Neural crest cell (in vitro differentiated cells): ENCODE measurements at places on chromosomes 13 and 19.

GRCh38 chr19:43789029-43789428 is 8.3 kb upstream of the KCNN4 start:
- no peak for DNase-seq

DNA sequence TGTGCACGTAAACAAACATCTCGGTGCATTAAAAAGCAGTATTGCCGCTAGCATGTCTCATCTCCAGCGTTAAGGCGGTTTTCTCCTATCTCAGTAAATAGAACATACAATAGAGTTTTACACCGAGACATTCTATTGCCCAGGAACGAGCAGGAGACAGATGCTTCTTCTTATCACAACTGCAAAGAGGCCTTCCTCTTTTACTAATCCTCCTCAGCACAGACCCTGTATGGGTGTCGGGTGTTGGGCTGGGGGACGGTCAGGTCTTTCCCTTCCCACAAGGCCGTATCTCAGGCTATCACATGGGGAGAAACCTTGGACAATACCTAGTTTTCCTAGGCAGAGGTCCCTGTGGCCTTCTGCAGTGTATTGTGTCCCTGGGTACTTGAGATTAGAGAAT is 21.2 kb downstream of the ZNF233 start:
- DNase-seq: no peak

- DNase-seq: no peak
These were observed 11.3 kb downstream of the GPR12 start for GRCh38 chr13:26749285-26749684.

DNA sequence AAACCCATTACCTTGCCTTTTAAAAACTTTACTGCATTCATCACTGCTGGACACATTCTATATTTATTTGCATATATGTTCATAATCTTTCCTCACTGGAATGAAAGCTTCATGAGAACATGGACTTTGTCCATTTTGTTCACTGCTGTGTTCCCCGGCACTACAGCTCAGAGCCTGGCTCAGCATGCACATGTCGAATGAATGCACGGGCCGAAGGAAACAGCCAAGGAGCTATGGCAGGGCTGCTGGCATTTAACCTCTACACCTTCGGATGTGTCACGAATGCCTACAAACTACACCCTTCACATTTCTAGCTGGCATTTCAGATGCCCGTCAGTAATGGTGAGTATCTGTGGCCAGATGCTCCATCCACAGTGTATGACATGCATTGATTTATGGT is 7.6 kb downstream of the MTIF3 start:
- no peak for DNase-seq

DNA sequence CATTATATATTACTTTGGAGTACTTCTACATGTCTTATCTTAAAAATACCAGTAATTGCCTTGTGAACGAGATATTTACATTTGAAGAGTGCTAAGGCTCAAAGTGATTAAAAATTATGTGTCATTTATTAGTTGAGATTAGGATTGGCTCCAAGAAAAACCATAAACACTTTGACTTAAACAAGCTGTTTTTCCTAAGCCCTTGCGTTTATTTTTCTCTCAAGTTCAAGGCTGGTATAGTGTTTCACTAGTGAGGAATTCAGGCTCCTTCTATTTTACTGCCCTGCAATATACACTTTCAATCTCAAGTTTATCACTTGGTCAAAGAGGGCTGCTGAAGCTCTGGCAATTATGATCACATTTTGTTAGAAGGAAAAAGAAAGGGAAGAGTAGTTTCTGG is 49.9 kb downstream of the UFM1 start:
- no peak for DNase-seq

GRCh38 chr19:6018786-6019185 is 40.8 kb upstream of the RANBP3 start:
- DNase-seq: no peak

- DNase-seq: no peak
These were observed 763.2 kb upstream of the SPRY2 start for GRCh38 chr13:81104035-81104715.

- no peak for DNase-seq
These were observed 139.8 kb downstream of the MIPEP start for GRCh38 chr13:23749288-23749873.

DNA sequence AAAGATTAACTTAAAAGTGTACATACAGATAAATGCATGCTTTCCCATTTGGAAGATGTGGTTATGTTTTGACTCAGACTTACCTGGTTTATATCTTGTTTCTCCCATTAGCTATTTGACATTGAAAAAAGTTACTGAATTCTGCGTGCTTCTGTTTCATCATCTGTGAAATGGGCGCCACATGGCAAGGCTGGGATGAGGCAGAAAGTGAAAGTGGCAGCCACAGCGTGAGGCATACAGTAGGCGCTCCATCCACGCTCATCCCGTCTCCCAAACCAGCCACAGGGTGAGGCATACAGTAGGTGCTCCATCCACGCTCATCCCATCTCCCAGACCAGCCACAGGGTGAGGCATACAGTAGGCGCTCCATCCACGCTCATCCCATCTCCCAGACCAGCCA is 14.0 kb upstream of the TMEM255B start:
- DNase-seq: no peak

GRCh38 chr13:67408798-67409197 is 178.7 kb upstream of the PCDH9 start:
- DNase-seq: no peak

GRCh38 chr19:4871711-4872110 is 4.2 kb upstream of the PLIN3 start:
- no peak for DNase-seq

- no peak for DNase-seq
These were observed 464.8 kb downstream of the COG6 start for GRCh38 chr13:40120288-40120687.

DNA sequence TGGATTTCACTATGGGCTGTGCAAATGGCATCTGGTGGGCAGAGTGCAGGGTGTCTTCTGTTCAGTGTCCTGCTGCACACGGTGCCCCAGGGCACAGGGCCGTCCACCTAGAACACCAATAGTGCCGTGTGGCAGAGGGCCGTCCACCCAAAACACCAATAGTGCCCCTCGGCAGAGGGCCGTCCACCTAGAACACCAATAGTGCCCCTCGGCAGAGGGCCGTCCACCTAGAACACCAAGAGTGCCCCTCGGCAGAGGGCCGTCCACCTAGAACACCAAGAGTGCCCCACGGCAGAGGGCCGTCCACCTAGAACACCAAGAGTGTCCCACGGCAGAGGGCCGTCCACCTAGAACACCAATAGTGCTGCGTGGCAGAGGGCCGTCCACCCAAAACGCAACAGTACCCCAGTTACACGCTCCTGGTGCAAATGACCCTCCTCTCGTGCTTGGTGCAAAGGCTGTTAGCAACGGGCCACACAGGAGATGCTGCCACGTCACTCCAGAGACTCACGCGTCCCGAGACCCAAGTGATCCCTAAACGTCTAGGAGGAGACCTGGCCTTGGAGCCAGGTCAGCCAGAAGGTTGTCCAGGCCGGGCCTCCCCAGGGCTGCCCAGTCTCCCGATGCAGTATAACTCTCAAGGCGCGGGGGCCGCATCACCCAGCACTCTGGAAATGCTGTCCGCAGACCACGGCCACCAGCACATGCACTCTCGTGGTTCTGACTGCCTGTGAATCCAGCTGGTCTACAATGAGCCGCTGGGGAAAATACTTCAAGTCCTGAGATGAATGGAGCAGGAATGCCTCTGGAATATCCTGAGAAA is 51.5 kb downstream of the RASA3 start:
- DNase-seq: no peak

- DNase-seq: no peak
These were observed 4.7 kb downstream of the LENG1 start for GRCh38 chr19:54154603-54155345.

- peak; percentile 7 for DNase-seq
These were observed 187.6 kb upstream of the TSC22D1 start for GRCh38 chr13:44763615-44764301.

- no peak for DNase-seq
These were observed 61.3 kb downstream of the DCLK1 start for GRCh38 chr13:36069881-36070366.

- DNase-seq: no peak
These were observed 9.6 kb upstream of the KLF16 start for GRCh38 chr19:1872807-1873523.

DNA sequence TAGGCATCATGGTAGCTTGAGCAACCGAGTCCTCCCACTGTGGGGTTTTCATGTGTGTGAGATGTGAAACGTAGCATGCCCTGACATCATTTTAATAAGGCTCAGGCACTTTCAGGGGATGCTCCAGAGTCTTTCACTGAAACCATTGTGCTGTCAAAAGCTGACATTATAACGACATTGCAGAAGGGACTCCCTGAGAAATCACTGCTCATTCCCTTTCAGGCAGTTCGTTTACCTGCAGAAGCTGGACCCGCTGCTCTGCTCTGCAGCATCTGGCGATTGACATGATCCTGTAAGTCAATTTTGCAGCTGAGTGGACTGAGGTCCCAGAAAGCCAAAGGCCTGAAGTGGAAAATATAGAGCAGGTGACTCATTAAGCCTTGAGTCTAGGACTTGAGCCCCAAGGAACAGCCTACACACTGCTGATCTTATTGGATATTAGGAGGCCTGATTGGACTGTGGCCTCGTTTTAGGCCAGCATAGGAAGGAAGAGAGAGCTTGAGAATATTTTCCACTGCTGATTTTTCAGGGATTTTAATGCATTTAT is 54.0 kb upstream of the CNMD start:
- no peak for DNase-seq

- DNase-seq: no peak
These were observed 9.9 kb upstream of the ACP7 start for GRCh38 chr19:39074205-39074692.

DNA sequence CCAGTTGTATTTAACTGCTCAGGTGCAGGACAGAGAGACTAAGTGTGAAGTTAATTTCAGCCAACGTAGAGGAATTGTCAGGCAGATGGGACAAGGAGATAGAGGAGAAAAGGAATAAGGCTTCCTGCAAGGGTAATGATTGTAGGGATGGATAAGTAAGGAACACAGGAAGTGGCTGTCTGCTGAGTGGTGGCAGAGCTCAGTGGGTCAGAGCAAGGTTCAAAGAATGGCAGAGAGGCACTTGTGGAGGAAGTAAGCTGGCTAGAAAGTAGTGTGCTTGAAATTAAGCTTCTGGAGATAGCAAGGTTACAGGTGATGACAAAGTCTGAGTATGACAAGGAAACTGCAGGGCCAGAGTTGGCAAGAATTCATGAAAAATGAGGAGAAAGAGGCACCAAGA is 47.9 kb downstream of the USPL1 start:
- DNase-seq: no peak

- no peak for DNase-seq
These were observed 923.5 kb downstream of the UQCRFS1 start for GRCh38 chr19:28289295-28290063.

DNA sequence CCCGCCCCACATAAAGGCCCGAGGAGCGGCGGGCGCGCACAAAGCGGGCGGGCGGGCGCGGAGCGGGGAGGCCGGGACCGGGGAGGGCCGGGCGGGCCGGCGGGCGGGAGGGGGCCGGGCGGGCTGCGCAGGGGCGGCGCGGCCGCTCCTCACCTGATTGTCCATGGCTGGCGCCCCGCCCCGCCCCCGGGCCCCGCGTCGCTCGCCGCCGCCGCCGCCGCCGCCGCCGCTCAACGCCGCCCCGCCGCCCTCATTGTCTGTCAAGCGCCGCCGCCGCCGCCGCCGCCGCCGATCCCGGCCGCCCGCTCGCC is 200 bp downstream of the MLLT1 start:
- no peak for DNase-seq

- DNase-seq: no peak
These were observed 466.3 kb downstream of the PCDH17 start for GRCh38 chr13:58097831-58098230.
